ENCODE measurements at places on chromosomes 4 and X. TPM values are rescaled to one million over a fixed set of nuclear protein-coding genes. Genes with fewer than 3 reads are reported as not detected.
A peak's percentile ranks its signal among the peaks of the same experiment; 100 is the strongest.

Gene AVPR2
- 1.5 TPM for total RNA-seq

Gene TENM3
- total RNA-seq = 8.3 TPM

Gene FAM53A
- total RNA-seq = 5.2 TPM

Gene EREG
- not detected for total RNA-seq

GRCh38 chrX:71565474-71566041 lies 12.7 kb upstream of the GCNA start:
- H3K4me1 ChIP-seq = no peaks in the 10 kb centered on the region
- peaks cover 68% of the 10 kb centered on the region for H3K36me3 ChIP-seq
- no peak overlapping the region for H3K27ac ChIP-seq
- no peaks in the 10 kb centered on the region for H3K27me3 ChIP-seq
- H3K4me3 ChIP-seq = no peak overlapping the region
- no peak for DNase-seq

GRCh38 chr4:70678383-70678999 lies 9.8 kb upstream of the UTP3 start:
- no peak overlapping the region for H3K27ac ChIP-seq
- no peaks in the 10 kb centered on the region for H3K36me3 ChIP-seq
- no peaks in the 10 kb centered on the region for H3K4me1 ChIP-seq
- no peaks in the 10 kb centered on the region for H3K27me3 ChIP-seq

GRCh38 chr4:33369446-33369845 lies 2649.3 kb downstream of the PCDH7 start:
- H3K4me3 ChIP-seq = no peak overlapping the region
- no peaks in the 10 kb centered on the region for H3K4me1 ChIP-seq
- DNase-seq = no peak

- H3K27ac ChIP-seq = no peak overlapping the region
- H3K36me3 ChIP-seq = no peaks in the 10 kb centered on the region
- H3K4me1 ChIP-seq = no peaks in the 10 kb centered on the region
- no peak for DNase-seq
These were observed 62.5 kb downstream of the WFS1 start for GRCh38 chr4:6332042-6332668.

DNA sequence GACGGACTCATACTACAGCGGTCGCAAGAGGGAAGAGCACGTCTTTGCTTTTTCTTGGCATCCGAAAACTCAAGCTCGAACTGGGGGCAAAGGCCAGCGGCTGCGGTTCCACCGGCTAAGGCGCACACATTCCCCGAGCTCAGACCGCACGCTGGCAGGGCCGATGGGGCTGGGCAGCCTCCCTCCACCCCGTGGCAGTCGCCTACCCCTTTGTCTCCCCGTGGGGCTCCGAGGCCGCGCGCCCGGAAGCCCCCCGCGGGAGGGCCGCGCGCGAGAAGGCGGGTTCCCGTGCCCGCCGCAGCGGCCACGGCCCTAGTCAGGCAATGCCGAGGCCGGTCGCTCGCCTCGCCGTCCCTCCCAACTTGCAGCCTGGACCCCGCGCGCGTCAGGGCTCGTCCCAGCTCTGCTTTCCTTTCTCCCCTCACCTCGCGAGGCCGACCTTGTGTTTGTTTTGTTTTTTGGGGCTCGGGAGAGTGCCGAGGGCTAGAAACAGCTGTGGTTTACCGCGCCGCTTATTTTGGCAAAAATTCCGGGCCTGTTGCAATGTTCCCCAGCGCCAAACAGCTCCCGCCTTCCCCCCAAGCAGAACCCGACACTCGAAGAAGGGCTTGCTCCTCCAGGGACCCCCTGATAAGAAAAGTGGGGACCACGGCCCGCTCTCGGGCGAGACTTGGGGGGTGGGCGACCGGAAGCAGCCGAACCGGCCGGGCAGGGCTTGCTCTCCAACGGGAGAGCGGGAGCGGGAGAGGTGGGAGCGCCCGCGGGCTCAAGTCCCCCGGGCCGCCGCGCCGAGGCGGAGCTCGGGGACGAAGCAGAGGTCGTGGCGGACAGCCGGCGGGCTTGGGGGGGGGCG lies 561 bp upstream of the N4BP2 start:
- H3K4me1 ChIP-seq = peaks cover 13% of the 10 kb centered on the region
- H3K4me3 ChIP-seq = peak overlapping the region; percentile 82
- H3K27me3 ChIP-seq = no peaks in the 10 kb centered on the region
- peak overlapping the region; percentile 94 for H3K27ac ChIP-seq
- peak; percentile 14 for DNase-seq

DNA sequence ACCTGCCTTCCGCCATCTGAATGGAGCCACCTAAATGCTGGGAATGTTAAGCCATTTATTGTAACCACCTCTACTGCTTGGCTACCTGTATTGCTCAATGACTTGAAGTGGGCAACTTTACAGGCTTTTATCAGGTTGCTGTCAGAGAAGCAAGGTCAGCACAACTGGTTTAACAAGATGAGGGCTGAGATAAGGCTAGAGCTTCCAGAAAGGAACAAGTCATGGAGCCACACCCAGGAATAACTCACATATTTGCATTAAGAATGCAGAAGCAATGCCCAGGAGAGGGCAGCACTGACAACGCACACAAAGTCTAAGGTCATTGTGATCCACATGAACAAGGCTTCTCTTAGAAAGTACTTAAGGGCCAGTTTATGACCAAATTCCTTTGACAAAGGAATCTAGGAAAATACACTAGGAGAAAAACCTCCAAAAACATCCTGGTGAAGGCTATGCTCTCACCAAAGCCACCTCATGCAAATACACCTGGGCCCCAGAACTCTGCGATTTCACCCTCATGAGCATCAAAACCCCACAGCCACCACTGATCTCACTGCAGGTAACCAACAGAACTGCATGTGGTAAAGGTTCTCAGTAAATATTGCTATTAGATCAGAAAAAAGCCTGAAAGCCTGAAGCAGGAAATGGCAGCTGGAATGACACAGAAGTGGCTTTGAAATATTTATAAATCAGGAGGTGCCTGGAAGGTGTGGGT lies 15.0 kb upstream of the STS start:
- peaks cover 10% of the 10 kb centered on the region for H3K4me1 ChIP-seq
- no peak for DNase-seq
- no peaks in the 10 kb centered on the region for H3K36me3 ChIP-seq
- no peak overlapping the region for H3K4me3 ChIP-seq
- no peak overlapping the region for H3K27ac ChIP-seq
- H3K27me3 ChIP-seq = no peaks in the 10 kb centered on the region

- H3K36me3 ChIP-seq = no peaks in the 10 kb centered on the region
- H3K4me1 ChIP-seq = no peaks in the 10 kb centered on the region
- H3K27me3 ChIP-seq = no peaks in the 10 kb centered on the region
- H3K27ac ChIP-seq = no peak overlapping the region
- DNase-seq = no peak
These were observed 274.6 kb downstream of the ANKRD50 start for GRCh38 chr4:124437853-124438495.

Data from gastrocnemius medialis (tissue), 4 donors.